Spleen (tissue), 13 donors: ENCODE measurements at places on chromosomes 3 and 15. TPM values are rescaled to one million over a fixed set of nuclear protein-coding genes. Genes with fewer than 3 reads are reported as not detected.

The NPAP1 gene
- polyA plus RNA-seq, result not detected

DNA sequence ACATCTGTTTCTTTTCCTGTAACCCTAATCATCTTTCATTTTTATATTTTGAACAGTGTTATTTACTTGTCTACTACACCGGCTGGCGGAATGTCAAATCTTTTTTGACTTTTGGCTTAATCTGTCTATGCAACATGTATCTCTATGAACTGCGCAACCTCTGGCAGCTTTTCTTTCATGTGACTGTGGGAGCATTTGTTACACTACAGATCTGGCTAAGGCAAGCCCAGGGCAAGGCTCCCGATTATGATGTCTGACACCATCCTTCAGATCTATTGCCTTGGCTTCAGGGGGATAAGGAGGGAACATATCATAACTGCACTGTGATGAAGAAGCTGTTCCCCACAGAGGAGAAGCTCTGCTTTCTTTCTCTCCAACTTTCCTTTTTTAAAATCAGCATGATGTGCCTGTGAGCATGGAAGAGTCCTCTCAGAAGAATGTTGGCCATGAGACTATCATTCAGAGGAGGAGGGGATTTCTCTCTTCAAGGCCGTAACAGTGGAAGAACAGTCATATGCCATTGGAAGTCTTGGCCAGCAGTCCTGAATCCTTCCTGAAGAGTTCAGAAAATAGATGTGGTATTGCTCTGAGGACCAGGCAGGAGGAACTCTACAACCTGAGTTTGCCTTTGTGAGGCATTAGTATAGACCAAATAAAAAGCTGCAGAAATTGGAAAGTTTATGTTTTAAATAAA lies 69.9 kb downstream of the SEC22A start:
- no peak for DNase-seq

DNA sequence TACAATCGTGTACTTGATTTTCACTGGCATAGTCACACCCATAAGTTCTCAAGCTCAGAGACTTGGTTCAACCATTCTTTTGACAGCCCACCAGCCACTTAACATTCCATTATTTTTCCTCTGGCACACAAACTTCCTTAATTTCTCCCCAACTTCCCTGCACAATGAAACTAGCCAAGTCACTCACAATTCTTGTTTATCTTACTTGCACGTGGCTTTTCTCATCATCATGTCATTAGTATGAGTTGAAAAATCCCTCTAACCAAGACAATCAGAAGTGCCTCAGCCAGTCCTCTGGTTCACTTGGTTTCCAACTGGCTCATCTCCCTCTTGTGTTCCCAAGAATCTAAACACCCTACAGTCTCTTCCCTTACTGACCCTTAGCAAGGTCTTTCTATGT lies 110.5 kb upstream of the PTPRG start:
- no peak for DNase-seq

DNA sequence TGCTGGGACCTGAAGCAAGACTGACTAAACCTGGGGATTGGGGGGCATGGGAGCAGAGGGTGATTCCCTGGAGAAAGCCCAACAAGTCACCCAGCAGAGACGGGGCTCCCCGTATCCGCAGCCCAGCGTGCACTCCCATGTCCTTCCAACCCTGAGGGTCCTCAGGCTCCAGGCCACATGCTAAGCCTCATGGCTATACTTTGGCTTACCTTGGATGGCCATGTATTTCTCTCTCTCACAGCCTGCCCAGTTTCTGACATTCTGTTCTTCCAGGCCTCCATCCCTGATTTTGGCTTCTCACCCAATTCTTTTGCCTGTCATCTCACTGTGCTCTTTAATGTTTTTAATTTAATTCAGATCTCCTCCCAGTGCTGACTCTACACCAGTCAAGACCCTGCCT lies 126.8 kb upstream of the CTDSPL start:
- DNase-seq, result no peak

DNA sequence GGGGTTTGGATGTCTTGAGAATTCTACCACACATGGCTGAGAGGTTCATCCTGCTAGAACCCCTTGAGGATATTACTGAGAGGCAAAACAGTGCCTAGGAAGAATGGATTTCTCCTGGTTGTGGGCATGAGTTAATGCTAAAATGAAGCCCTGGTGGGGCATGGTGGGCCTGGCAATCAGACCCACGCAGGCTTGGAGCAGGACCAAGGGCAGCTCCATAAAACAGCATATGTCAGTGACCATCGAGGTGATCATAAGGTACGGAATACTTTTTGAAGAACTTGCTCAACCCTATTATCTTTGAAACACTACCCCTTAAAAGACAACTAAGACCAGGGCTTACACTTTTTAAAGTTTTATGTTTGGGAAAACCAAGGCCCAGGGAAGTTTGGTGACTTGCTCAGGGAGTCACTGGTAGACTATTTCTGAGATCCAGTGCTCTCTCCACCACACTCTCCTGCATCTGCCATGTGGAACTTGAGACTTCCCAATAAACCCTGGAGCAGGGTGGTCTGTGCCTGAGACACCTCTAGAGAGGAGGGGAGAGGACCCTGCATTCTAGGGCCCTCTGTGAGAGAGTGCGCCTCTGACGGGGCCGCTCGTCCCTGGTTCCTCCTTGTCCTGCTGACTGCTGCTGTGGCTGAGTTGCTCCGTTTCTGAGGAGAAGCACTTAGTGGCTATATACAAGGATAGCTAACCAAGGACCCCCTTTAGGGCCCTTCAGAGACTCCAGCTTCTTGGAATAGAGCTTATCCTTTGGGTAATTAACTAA lies 28.0 kb upstream of the TIMP4 start:
- peak; percentile 81 for DNase-seq

DNA sequence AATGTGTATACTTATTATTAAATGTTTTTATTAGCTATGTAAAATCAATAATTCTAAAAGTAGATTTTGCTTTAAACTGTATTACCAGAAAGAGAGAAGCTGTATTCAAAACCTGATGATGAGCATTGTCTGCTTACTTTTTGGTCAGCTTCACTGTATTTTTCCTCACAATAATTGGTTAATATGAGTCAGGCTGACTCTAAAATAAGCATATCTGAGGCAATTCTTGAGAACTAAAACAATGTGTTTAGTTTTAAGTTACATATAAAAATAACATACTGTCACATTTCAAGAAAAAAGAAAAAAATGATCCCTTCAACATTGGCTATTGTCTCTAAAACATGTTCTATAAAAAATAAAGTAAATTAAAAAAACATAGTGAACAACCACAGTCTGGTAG lies 66.1 kb downstream of the EPHA3 start:
- DNase-seq, result no peak
